Posterior vena cava (tissue), 2 donors: ENCODE measurements at places on chromosomes 5 and 9. TPM values are rescaled to one million over a fixed set of nuclear protein-coding genes. Genes with fewer than 3 reads are reported as not detected.

Gene SPOCK1
- 106 TPM for total RNA-seq

Gene CDO1
- 4.1 TPM for total RNA-seq

Gene SPATA31C1
- not detected for total RNA-seq

Gene OGN
- 64.0 TPM for total RNA-seq

Gene GFRA3
- total RNA-seq, result not detected
